ENCODE measurements at places on chromosomes 12 and 14.

DNA sequence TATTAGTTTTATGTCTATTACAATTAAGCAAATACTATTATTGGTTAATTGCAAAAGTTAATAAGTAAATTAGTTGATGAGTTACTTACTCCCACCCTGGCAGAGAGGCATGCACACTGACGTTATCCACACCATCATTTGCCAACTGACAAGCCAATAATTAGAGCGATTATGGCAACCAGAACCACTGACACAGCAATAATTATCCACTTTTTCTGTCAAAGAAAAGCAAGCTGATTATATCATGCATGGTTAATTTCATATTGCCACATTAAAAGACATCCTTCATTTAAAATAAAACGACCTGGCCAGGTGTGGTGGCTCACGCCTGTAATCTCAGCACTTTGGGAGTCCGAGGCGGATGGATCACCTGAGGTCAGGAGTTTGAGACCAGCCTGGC lies 43.1 kb downstream of the STX2 start:
- DNase-seq = no peak

DNA sequence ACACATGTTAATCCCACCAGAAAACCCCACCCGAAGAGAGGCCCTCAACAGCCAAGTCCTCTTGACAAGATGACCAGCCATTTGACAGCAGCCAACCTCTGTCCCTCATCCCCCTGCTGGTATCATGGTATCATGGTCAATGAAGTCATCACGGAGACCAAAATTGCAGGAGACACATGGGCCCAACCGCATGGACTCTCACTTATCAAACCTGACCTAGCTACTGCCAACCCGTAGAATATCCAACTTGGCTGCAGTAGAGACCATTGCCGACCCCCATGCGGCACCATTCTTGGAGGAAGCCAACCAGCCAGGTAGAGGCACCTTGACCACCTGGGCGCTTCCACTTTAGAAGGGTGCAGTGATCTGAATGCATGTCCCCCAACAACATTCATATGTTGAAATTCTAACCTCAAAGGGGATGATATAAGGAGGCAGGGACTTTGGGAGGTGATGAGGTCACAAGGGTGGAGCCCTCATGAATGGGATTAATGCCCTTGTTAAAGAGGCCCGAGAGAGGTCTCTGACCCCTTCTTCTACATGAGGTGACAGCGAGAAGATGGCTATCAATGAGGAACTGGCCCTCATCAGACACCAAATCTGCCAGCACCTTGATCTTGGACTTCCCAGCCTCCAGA lies 33.3 kb downstream of the DIO3 start:
- DNase-seq = no peak

DNA sequence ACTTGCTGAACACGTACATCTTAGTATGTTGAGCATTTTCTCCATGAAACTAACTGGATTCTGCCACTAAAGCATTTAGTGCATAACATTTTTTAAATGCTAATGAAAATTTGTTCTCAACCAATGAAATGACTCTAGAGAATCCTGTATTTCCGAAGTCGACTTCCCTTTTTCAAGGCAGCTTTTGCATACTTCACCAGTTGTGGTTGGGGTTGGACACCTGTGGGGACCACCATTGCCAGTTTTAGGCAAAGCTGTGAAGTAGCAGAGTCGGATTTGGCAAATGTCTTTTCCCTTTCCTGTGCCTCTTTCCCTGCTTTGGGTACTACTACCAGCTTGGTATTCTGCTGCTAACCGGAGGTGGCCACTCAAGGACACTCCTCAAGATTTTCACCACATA lies 349.2 kb downstream of the BCAT1 start:
- DNase-seq = no peak

DNA sequence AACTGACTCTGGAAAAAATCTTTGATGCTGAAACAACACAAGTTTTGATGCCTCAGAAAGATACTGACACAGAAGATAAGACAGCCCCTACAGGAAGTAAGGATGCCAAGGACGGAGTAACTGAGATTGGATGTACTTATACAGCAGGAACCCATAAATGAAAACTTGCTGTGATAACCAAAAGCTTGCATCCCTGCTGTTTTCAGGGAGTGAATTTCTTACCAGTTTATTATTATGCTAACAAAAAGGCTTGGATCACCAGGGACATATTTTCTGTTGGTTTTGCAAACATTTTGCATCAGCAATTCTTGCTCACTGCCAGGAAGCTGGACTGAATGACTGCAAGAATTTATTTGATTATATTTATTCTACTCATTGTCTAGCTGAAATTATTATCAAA lies 197.7 kb downstream of the NAV3 start:
- no peak for DNase-seq

DNA sequence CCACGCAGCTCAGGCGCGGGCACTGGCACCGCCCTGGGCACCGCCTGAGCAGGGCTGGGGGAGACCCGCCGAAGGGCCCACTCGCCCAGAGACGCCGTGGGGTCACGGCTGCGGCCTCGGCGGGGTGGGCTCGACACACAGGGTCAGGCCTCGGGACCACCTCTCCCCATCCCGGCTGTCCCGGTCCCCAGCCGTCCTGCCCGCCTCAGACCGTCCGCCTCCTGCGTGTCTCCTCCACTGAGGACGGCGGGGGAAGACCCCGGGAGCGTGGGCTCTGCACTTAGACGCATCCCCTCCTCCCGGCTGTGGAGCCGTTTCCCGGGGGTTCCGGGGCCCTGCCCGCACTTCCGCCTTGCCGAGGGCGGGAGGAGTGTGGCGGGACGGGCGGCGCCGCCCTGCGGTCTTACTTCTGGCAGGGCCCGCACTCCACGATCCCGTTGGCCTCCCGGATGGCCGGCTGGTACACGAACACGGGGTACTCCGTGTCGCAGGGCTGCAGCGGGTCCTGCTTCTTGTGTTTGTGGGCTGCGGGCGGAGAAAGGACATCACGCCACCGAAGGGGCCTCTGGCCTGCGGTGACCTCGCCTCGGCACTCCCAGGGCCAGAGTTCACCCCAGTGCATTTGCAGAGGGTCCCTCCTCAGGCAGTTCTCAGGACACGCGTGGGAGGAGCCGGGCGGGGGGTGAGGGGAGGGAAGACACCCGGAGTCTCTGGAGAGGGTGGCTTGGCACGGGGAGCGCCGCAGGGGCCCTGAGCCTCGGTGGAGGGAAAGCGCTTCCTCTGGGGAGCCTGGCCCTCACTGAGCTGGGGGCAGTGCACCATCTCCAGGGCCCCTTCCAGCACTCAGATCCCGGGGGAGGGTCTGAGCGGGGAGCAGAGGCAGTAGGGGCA lies 23.1 kb upstream of the LRTM2 start:
- DNase-seq = peak; percentile 66

- DNase-seq = no peak
These were observed 85.0 kb downstream of the SYNE3 start for GRCh38 chr14:95431199-95432143.

DNA sequence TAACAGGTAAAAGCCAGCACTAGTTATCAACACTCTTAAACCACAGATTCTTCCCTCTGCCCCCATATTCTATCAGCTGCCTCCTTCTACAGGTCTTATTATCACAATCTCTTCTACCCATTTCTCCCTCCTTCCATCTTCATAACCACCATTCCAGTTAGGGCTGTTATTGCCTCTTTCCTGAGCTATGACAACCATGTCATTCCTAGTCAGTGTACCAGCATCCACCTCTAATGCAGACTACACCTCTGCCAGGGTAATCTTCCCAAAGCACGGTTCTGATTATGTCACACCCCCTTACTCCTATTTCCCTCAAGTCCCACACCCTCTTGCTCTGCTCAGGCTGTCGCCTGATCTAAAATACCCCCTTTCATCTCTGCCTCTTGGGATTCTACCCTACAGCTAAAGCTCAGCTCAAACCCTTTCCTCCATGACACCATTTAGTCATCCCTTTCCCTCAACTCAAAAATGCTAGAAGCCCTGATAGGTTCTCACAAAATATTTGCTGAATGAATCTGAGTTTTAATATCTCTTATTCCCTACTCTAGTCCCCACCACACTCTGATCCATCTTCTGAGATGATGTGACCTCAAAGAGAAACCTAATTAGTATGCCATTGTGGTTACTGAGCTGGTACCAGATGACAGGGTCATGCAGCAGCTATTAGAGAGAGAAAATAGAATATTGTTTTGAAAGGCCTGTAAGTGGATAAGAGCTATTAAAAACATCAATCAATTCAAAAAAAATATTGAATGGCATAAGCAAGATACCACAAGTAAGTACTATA lies 11.7 kb downstream of the RACGAP1 start:
- DNase-seq = no peak

DNA sequence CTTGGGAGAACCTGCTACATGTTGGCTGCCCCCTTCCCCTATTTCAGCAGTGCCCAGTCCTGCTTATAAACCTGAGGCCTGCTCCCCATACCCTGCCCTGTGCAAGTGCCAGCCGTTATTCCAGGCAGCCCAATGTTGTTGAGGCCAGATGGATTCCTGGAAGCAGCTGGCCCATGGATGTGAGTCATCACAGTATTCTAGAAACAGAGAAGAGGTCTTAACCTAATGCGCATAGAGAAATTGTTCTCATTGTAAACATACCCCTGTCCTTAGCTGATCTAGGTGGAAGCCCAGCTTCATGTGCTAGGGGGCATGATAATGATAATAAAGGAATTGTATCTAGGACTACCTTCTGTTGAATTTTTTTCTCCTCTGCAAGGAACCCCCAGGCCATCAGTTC lies 69.7 kb downstream of the TSPAN11 start:
- DNase-seq = no peak

DNA sequence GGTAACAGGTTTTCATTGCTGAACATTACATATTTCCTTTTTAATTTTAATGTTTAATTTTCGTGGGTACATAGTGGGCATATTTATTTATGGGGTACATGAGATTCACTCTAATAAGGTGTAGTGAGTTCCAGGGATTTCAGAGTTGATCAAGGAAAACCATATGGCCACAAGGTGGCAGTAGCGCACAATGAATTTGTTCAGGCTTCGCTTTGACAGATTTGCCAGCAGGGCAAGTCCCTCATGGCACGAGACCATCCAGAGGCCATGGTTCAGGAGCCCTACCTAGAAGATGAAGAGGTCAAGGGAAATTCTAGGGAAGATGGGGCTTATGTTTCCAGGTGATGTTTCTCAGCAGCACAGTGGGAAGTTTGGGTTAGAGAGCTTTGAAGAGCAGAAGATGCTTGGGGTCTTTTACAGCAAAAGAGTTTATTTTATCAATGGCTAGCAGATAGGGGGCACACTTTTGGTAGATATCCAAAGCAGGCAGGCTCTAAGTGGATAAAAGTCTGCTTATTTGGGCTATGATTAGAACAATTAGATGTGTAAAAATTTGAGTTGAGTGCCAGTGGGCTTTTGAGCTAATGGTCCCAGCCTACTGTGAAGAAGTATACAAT lies 1004.4 kb downstream of the AACS start:
- peak; percentile 39 for DNase-seq

GRCh38 chr14:42523666-42524065 lies 917.0 kb downstream of the LRFN5 start:
- DNase-seq = no peak

GRCh38 chr12:93502802-93503623 lies 35.7 kb downstream of the MRPL42 start:
- DNase-seq = peak; percentile 55

GRCh38 chr14:60348211-60348610 lies 99.2 kb downstream of the PPM1A start:
- DNase-seq = no peak

DNA sequence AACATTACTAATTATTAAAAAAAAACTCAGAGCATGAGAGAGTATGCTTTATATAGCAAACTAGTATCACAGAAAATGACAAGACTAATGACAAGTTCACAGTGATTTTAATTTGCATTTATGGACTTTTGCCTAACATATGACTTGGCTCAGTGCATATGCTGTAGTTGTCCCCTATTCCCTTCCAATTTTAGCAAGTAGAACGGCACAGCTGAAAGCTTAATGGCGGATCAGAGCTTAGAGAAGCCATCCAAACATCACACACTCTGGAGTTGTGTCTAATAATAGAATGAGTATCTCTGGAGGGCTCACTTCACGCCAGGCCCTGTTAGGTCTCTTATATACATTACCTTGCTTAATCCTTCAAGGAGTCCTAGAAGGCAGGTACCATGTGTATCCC lies 13.3 kb downstream of the CNIH1 start:
- DNase-seq = no peak

GRCh38 chr14:69240527-69241173 lies 19.3 kb upstream of the GALNT16 start:
- DNase-seq = no peak

GRCh38 chr14:37865719-37866549 lies 270.5 kb downstream of the TTC6 start:
- DNase-seq = no peak

GRCh38 chr14:24196071-24197055 lies 1.1 kb upstream of the TM9SF1 start:
- no peak for DNase-seq

GRCh38 chr12:90899456-90900182 lies 55.4 kb downstream of the CCER1 start:
- DNase-seq = no peak

DNA sequence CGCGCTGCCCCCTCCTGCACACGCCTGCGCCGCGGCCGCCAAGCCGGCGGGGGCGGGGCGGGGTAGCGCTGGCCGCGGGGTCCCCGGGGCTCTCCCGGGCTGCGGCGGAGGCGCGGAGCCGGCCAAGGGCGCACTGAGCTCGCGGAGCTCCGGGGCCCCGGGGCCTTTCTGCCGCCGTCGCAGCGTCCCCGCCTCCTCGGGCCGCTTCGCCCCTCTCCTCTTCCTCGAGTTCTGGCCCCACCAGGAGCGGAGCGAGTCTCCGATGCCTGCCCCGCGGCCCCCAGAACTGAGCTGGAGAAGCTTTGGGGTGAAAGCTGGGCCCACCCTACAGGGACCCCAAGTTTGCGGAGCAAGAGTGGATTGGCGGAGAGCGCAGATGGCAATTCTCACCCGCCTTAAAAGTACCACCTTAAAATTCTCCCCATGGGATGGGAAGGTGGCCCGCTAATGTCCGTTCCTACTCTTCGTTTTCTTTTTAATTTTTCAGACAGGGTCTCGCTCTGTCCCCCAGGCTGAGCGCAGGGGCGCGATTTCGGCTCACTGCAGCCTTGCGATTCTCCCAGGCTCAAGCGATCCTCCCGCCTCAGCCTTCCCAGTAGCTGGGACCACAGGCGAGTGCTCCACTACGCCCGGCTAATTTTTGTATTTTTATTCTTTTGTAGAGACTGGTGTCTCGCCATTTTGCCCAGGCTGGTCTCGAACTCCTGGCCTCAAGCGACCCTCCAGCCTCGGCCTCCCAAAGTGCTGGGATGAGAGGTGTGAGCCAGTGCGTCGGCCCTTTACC lies 129.6 kb downstream of the NDUFA12 start:
- DNase-seq = no peak

GRCh38 chr12:51818566-51819300 lies 29.8 kb downstream of the FIGNL2 start:
- DNase-seq = no peak
